ENCODE measurements at places on chromosomes 2 and 18.

DNA sequence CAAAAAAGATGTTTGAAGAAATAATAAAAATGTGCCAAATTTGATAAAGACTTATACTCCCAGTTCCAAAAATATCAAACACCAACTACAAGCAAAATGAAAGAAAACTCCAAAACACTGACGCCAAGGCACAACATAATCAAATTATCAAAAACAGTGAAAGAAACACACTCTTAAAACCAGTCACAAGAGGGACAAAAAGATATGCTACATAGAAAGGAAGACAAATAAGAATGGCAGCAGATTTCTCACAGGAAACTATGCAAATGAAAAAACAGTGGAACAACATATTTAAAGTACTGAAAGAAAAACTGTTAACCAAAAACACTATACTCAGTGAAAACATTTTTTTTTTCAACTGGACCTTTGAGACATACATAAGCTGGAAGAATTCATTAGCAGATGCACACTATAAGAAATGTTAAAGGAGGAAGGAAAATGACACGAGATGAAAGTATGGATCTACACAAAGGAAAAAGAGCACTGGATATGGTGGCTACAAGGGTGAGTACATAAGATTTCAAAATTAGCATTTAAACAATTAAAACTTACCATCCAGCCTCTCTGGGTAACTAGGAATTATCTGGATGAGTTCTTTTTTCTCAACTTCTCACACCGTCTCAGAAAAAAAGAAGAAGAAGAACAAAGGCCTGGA is 94.0 kb upstream of the ACVR1C start:
- DNase-seq, result no peak

GRCh38 chr18:75478996-75479880 is 51.7 kb upstream of the SMIM21 start:
- DNase-seq, result no peak

- no peak for DNase-seq
These were observed 405.9 kb upstream of the ACVR2A start for GRCh38 chr2:147438882-147439281.

GRCh38 chr2:85221067-85221691 is 88.0 kb downstream of the TCF7L1 start:
- peak; percentile 70 for DNase-seq

GRCh38 chr18:49668574-49669275 is 106.9 kb downstream of the LIPG start:
- DNase-seq, result no peak

- no peak for DNase-seq
These were observed 55.0 kb upstream of the DAPL1 start for GRCh38 chr2:158740127-158740526.

GRCh38 chr2:169348321-169349024 is 13.9 kb downstream of the LRP2 start:
- DNase-seq, result no peak

DNA sequence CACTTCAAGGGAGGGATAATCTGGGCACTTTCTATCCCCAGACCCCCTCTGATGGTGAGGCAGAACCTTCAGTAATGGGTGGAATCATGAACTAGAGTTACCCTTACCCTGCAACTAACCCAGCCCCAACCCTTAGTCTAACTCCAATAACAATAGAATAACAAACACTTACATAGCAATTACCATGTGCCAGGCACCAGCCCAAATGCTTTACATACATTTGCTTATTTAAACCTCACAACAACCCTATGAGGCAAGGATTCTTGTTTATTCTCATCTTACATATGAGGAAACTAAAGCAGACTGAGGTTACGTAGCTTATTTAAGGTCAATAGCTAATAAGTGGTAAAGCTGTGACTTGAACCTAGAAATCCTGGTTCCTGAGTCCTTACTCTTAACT is 132.8 kb downstream of the CYP26B1 start:
- no peak for DNase-seq

DNA sequence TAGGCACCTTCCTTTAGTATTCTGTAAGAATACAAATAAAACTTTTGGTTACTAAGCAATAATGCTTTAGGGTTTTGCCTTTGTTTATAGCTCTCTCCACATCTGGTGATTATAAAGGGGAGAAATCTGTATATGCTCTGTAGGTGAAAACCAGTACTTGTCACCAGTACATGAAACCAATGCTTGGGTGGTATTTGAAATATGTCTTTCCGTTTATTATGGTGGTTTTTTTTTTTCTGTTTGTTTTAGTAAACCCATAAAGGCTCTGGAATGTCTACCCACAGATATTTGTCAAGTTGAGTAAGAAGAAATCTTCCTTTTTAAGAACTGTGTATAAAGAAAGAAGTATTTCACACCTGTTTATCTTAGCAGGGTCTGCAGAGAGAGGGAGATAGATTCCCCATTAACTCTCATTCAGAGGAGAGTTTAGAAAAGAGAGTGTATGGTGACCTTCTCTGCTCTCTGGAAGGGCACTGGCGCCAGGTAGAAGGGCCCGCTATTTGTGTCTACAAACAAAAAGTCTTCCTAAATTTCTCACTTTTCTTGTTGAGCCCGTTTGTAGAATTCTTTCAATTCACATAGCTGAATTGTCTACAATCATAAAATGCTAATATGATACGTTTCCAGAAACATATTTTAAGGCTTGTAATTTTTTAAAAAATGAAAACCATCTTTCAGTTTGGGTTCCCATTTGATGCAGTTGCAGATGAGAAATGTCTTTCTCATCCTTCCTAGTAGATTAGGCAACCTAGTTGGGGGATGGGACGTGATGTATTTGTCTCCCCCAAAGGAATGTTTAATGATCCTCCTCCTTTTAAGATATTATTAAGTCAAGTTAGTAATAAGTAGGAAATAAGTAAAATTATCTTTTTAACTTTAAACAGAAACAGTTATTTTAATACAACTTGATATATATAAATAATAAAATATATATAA is 33.9 kb downstream of the MAP3K20 start:
- DNase-seq, result peak; percentile 87

GRCh38 chr2:105744909-105745853 is at the start of gene NCK2:
Gene NCK2, plus strand, starts transcription at chr2:105744912. Its CDS starts 110,152 bp downstream, at chr2:105855064.
- no peak for DNase-seq

- DNase-seq, result no peak
These were observed 1319.7 kb upstream of the CRIM1 start for GRCh38 chr2:35035883-35036282.

- no peak for DNase-seq
These were observed 179.1 kb downstream of the ANKRD44 start for GRCh38 chr2:197131558-197131855.

DNA sequence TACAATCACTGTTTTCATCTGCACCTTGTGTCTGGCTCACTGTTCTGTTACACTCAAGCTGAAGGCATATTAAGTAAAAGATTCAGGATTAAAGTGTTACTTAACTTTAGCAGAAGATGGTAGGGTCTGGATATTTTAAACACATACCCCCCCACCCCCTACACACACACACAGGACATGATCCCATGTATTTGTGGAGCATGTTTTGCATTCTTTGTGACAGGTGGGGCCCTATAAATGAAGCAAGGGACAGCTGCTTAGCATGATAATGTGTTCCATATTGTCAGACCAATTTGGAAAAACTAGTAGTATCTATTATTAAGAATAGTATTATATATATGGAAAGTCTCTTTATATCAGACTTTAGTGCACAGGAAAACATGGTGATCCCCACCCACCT is 335.2 kb upstream of the TNP1 start:
- DNase-seq, result no peak

GRCh38 chr2:233033672-233034071 is 1.2 kb downstream of the NEU2 start:
- no peak for DNase-seq

- DNase-seq, result no peak
These were observed 243.2 kb upstream of the HDAC4 start for GRCh38 chr2:239644011-239644410.

- no peak for DNase-seq
These were observed 38.9 kb upstream of the KLF11 start for GRCh38 chr2:10004401-10004800.

GRCh38 chr2:224941960-224942359 is 100.3 kb downstream of the DOCK10 start:
- DNase-seq, result no peak

DNA sequence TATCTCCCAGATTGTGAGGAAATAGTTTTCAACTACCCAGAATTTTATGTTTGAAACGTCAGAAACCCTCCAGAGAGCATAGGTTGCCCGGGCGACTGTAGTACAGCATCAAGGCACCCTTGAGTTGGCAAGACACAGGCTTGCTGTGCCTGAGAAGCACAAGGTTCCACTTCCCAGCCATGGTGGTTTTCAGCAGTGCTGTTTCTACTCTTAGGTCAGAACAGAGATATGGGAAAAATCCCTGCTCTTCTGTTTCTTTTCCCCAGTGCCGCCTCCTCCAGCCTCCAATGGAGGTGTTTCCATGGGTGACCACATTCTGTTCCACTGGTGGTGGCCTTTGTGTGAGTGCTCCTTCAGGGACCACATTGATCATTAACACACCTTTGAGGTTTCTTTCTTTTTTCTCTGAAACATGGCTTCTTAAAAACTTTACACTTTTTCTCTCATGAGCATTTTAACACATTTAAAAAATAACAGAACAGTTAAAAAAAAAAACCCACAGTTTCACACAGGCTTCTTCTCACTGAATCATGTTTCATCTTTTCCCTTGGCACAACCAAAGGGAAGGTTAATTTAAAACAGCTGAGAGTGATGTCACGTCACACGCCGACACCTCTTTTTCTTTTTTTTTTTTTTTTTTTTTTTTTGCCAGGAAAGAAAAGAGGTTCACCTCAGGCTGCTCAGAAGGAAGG is 229.3 kb upstream of the HDAC4 start:
- DNase-seq, result no peak

- DNase-seq, result no peak
These were observed 3.8 kb downstream of the MATN3 start for GRCh38 chr2:20008703-20009102.

- DNase-seq, result no peak
These were observed 428.7 kb upstream of the ID2 start for GRCh38 chr2:8252997-8253694.

DNA sequence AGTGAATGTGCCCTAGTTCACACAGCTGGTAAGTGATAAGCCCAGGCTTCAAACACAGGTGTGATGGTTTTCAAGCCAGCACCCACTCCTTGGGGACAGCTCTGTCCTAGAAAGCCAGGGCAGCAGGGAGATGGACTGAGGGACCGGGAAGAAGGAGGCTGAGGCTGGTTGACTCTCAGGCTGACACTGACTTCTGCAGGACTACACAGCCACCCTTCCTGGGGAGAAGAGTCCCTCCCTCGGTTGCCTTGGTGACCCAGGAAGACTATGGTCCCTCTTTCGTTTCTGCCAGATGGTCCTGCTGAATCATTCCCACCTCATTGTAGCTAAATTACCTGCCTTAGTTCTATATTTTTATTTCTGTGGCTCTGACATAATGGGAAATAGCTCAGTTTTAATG is 11.3 kb upstream of the FSHR start:
- no peak for DNase-seq

DNA sequence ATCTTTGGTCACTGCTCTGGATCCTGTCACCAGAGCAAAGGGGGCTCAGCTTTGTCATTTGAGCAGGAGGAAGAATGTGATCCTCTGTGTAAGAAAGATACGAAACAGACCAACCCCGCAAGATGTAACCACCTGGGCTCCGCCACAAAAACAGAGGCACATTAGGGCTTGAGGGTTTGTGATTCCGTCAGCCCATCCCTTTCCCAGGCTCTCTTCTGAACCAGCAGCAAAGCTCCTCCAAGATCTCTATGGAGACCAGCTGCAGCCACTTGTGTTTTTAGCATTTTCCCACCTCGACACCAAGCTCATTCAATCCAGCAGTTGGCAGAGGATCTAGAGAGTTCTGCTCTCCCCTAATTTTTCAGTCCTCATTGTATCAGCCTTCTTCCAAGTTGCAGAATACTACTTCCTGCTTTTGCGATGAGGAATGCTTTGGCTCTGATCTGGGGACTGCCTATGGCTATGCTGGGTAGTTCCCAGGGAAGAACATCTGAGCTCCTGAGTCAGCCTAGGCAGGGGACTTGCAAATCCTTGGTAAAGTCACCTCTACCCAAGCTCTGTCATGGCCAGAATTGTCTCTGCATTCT is 139.6 kb upstream of the RAB12 start:
- DNase-seq, result no peak

GRCh38 chr2:37616677-37617005 is 54.8 kb downstream of the CDC42EP3 start:
- no peak for DNase-seq

DNA sequence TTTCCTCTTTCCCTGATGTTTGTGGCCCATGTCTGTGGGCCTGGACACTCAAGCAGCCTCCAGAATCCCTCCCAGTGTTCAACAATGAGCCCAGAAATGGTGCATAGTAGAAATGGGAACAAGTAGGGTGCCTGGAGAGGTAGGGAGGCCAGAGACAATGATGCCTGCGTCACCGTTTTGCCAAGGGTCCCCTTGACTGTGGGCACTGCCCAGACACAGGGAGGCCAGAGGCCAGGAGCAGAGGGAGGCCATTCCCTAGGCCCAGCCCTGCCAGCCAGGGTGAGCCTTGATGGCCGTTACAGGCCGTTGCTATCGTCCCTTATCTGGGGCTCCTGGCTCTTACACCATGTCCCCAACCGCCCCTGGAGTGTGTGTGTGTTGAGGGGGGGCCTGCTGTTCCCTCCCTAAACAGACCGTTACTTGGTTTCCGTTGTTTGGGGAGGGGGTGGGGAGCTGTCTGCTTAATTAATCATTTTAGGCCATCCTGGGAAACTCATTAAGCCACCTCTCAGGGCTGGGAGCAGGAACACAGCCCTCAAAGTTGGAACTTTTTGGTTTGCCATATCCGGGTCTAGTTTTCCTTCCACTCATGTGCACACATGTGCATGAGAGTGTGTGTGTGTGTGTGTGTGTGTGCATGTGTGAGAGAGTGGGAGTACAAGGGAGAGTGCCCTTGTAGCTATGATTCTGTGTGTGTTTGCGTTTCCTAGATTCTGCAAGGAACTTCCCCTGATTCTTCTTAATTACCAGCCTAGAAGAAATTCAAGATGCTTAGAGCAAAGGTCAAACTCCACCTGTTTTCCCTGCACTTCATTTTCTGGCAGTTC is 135.2 kb upstream of the HAAO start:
- no peak for DNase-seq

DNA sequence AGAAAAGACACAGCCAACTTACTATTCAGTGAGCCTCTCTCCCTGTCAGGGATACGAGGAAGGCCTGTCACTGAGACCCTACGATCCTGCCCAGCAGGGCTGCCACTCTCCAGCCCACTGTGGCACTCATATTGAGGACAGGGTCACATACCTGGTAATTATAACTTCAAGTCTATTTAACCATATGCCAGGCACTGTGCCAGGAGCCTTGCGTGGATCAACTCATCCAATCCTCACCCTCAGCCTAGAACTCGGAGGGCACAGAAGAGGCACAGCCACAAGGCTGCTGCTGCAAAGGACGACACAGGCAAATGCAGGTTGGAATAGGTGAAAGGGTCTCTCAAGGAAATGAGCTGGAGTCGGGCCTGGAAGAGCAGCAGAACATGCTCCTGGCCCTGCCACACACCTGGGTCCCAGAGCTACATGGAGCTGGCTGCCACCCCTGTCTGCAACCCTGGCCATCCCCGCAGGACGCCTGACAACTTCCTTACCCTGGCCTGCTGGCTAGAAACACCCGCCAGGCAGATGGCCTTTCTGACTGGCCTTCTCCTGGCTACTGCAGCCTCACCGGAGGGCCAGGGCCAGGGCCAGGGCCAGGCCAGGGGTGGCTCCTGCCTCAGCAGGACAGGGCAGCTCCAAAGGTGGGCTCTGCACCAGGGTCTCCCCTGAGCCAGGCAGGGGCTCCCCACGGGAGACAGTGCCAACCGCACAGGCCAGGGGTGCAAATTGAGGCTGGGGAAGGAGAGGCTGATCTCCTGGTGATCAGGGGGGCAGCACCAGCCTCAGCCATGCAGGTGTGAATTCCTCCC is 32.1 kb upstream of the SLC66A3 start:
- DNase-seq, result no peak

- no peak for DNase-seq
These were observed 339.7 kb downstream of the TNS1 start for GRCh38 chr2:217662984-217663602.

- DNase-seq, result peak; percentile 94
These were observed 89.2 kb downstream of the NFATC1 start for GRCh38 chr18:79484661-79485621.

Measured in fibroblast of skin of left quadriceps (primary cell).